ENCODE measurements at places on chromosomes 5 and 9.

DNA sequence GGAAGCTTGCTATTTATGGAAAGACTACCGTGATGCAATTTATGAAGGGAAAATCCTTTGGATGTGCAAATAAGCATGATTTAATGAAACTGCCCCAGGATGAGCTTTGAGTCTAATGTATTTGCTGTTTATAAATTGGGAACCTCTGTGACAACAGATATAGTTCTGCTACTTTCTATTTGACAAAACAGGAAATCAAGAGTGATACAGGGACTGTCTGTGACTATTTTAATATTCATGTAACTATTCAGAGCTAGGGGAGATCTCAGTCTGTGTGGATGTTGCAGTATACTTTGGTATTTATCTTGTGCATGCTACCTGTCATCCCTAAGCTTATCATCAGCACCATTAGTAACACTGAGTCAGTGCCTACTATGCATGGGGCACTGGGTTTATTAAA, 132.1 kb downstream of the PDZD2 start:
- no peak for DNase-seq

DNA sequence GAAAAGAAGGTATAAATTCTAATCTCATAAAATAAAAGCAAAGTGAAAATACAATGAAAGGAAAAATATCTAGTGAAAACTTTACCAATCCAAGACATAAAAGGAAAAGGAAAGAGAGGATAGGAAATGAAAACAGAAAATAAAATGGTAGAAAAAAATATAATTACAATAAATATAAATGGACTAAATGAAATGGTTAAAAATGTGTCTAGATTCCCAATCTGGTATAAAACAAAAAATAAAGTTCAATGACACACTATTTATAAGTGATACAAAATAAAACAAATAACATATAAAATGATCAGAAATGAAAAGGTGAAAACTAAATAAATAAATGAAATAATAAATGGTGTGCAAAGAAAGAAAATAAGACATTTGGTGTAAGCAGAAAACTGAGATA, 516.4 kb upstream of the RORB start:
- no peak for DNase-seq

DNA sequence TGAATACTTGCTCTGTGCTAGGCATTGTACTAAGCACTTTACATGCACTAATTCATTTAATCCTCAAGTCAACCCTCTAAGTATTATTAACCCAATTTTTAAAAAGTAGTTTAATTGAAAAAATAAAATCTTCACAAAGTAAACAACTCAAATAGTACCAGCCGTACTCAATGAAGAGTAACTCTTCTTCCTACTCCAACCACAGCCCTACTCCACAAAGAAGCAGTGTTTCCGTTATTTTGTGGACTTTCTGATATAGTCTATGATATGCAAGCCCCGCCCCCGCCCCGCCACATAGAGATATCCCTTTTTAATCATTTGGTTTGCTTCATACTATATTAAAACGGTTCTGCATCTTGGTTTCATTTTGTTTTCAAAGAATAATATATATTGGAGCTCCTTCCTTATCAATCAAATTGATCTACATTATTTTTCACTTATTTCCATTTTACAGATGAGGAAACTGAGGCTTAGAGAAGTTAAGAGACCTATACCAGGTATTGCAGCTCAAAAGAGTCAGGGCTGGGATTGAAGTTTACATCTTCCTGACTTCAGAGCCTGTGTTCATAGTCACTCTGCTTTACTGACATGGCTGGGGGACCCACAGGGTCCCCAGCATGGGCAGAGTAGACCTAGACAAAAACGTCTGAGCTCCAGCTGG, 78.6 kb downstream of the PCDH1 start:
- DNase-seq: no peak

- DNase-seq: no peak
Observed at GRCh38 chr9:86163503-86163902, 64.1 kb upstream of the GOLM1 start.

GRCh38 chr5:165029099-165029870, 1523.9 kb downstream of the MAT2B start:
- DNase-seq: no peak

DNA sequence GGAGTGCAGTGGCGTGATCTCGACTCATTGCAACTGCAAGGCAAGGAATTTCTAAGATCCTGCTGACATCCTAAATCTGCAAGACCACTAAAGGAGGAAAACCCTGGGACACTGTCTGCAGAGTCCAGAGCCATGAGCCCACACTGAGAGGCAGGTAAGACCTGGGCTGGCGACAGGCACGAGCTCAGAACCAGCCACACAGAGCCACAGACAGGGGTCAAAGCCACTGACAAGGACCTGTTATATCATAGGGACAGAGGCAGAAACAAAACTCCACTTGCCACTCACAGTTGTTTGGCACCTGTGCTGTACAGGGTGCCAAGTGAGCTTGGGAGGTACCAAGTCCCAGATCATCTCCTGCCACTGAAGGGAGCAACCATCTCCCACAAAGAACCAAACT, 34.2 kb downstream of the IPPK start:
- no peak for DNase-seq

GRCh38 chr5:132268769-132269551, 11.5 kb downstream of the PDLIM4 start:
- no peak for DNase-seq

GRCh38 chr5:154524859-154525258, 46.8 kb upstream of the HAND1 start:
- no peak for DNase-seq

DNA sequence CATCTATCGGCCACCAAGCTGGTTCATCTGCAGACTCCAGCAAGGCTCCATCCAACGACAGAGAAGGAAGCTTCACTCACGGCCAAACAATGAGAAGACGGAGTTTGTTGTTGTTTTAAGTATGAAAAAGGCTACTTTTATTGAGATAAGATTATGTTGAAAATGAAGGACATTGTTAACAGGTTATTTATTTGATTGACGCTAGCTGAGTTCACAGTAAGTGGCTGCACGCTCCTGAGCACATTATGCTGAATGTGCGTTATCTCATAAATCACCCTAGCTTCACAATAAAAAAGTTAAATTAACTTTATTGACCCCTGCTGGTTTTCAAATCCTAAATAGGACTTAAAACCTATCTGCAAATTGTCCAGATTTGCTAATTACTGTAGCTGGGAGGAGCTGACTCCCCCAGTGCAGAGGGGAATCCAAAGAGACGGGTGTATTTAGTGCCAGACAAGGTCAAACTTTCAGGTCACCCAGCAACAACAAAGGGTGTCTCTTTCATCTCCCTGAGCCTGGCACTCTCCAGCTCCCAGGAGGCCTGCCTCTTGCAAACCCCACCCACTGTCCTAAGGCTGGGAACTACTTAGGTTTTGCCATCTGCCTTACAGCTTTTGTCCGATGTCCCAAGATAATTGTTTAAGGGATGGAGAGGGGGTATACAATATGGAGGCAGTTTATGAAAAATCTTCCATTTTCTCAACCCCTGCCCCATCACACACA, 129.2 kb downstream of the ZDHHC21 start:
- DNase-seq: no peak

- DNase-seq: no peak
Observed at GRCh38 chr5:19519448-19519847, 468.6 kb downstream of the CDH18 start.

All from stimulated activated CD8-positive, alpha-beta memory T cell treated with anti-CD3 and anti-CD28 coated beads, Interleukin-7, amount 100 ng/mL, for 48 hours (primary cell).